ENCODE measurements at places on chromosomes 7 and 10.
A peak's percentile ranks its signal among the peaks of the same experiment; 100 is the strongest.

- DNase-seq: no peak
Observed at GRCh38 chr7:45708046-45708950, 134.1 kb downstream of the ADCY1 start.

GRCh38 chr10:60978287-60979115 is 34.5 kb upstream of the RHOBTB1 start:
- peak; percentile 28 for DNase-seq

GRCh38 chr7:136290351-136290750 is 313.2 kb upstream of the MTPN start:
- DNase-seq: no peak

DNA sequence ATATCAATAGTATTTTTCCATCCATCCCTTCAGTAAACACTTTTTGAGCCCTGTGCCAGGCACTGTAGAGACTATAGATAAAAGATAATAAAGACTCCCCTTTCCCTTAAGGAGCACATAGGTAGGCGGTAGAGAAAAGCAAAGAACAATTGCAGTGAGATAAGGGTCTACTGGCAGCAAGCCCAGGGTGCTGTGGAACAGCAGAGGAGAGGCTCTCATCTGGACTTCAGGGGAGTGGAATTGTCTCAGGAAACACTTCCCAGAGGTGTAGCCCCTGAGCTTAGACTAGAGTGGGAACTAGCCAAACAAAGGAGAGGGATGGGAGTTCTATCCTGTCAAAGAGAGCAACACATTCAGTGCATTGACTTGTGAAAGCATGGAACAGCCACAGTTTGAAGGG is 102.0 kb downstream of the NRF1 start:
- no peak for DNase-seq

DNA sequence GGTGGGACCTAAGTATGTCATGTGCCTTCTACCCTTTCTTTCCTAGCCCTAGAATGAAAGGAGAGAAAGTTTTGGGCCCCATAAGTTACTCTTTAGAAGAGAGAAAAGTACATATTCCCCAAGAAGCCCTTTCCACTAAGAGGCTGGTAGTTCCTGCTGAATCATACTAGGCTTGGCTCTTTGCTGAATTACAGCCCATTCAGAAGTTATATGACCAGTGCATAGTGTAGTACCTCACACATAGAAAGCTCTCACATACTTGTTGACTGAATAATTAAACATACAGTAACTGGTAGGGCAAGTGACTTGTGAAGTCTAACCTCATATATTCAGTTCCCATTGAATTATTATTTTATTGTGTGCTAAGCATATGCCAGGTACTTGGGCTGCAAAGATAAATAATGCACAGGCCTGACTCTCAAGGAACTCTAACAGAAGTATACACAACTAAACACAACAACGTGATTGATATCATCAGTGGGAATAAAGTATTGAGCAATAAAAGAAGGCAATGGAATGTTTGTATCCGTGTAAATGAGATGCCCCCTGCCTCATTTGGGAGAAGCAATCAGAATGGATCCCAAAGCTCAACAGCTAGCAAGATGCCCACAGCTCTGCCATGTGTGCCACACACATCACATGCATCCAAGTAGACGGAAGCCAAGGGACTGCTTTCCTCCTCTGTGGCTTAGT is 38.9 kb upstream of the UBN2 start:
- no peak for DNase-seq
